Prostate gland (tissue), 2 donors: ENCODE measurements at places on chromosomes 16 and 17.

GRCh38 chr16:86343796-86344585, 166.3 kb upstream of the FOXF1 start:
- H3K36me3 ChIP-seq, result no peaks in the 10 kb centered on the region
- H3K4me3 ChIP-seq, result no peak overlapping the region
- H3K4me1 ChIP-seq, result no peaks in the 10 kb centered on the region
- peak overlapping the region; percentile 79 for H3K27ac ChIP-seq
- peak; percentile 36 for DNase-seq

DNA sequence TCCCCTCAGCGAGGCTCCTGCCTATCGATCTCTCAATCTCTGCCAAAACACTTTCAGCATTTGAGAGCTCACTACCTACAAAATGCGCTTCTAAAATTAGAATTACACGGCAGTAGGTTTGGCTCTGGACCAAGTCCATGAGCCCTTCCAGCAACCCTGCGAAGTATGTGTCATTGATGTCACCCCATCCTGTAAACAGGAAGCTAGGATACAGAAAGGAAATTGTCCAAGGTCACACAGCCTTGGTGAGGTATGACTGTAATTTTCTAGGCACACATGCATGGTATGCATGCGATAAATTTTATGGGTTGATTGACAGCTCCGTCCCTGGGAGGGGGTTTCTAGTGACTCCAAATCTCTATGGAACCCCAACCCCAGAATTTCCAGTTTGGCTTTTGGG, 330.3 kb upstream of the CDH5 start:
- no peak for DNase-seq
- H3K36me3 ChIP-seq, result no peaks in the 10 kb centered on the region
- no peak overlapping the region for H3K4me3 ChIP-seq
- no peaks in the 10 kb centered on the region for H3K27me3 ChIP-seq

DNA sequence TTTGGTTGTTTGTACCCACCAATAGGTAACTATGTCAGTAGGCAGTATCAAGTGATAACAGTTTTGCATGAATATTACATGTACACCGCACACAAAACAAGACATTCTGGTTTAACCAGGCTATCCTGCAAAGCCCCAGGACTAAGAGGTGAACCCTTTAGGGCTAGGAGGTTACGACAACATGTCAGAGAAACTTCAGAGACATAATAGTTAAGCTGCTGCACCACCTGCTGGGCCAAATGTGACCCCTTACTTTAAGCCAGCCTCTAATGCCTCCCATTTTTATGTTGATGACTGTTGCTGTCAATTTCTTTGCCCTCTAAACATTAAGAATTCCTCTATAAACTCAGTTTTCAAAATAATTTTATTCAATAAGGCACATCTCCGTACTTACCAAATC, 15.4 kb downstream of the SRP68 start:
- H3K4me1 ChIP-seq, result no peaks in the 10 kb centered on the region
- no peak for DNase-seq
- H3K27ac ChIP-seq, result no peak overlapping the region
- no peak overlapping the region for H3K4me3 ChIP-seq
- no peaks in the 10 kb centered on the region for H3K27me3 ChIP-seq

DNA sequence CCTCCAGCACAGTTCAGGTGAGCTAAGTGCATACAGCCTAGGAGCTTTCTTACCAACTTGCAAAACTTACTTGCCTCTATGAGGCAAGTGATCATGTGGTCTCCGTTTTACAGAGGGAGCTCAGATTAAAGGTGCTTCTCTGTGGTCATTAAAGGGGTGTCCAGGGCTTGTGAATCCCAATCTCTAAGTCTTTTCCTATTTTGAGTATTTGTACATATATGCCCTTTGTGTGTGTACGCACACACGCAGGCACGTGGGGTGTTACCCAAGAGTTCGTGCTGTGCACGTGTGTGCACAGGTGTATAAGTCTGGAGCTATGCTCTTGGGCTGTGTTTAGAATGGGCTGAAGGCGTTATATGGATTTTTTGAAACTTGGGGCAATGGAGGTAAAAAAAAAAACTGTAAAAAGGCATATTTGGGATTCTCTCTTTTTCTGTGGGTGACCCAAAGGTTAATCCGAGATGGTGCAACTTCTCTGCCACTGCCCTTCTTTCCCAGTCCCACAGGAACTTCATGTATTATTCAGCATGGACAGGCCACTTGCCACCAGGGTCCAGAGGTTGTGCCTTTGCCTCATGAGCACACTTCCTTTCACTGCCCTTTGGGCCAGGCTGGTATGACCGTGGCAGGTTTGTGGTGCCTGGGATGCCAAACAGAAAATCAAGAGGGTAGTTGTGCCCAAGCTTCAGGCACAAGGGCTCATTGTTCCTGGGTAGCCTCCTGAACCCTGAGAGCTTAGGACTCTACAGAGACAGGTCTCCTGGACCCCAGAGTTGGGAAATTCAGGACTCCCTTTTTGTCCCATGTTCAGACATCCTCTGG, 1.5 kb downstream of the ABCC3 start:
- no peak overlapping the region for H3K27ac ChIP-seq
- no peaks in the 10 kb centered on the region for H3K27me3 ChIP-seq
- DNase-seq, result no peak
- peaks cover 13% of the 10 kb centered on the region for H3K4me1 ChIP-seq
- peak overlapping the region; percentile 51 for H3K4me3 ChIP-seq
- H3K36me3 ChIP-seq, result no peaks in the 10 kb centered on the region

DNA sequence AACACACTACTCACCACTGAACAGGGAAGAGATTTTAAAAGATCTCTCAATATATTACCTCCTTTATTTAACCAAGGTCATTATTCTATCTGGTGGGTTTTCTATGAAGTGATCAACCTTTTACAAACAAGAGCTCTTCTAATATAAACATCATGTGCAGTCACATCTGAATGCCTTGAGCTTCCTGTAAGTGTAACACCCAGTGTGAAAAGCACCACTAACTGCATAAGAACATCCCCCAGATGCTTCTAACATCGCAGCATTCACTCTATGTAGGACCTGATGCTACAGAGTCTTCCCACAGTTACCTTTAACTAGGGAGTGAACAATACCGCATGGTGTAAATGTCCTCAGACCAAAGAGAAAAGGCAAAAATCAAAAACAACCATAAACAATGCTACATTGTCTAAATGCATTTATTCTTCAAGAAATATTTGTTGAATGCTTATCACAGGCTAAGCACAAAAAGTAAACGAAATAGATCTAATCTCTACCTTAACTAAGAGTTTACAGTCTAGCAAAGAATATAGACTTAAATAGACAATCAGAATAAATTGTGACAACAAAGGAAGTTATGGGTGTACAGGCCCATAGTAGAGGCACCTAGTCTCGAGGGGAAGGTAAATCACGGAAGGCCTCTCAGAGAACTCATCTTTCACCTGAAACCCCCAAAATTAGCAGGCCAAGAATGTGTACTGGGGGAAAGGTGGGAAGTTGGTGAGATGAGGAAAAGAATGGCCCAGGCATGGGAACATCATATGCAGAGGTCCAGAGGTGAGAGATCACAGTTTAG, 16.2 kb downstream of the SKAP1 start:
- no peaks in the 10 kb centered on the region for H3K4me1 ChIP-seq
- DNase-seq, result no peak
- no peak overlapping the region for H3K4me3 ChIP-seq
- H3K36me3 ChIP-seq, result no peaks in the 10 kb centered on the region
- H3K27me3 ChIP-seq, result peaks cover 2% of the 10 kb centered on the region
- no peak overlapping the region for H3K27ac ChIP-seq
